ENCODE measurements at places on chromosomes 16 and 17. TPM values are rescaled to one million over a fixed set of nuclear protein-coding genes. Genes with fewer than 3 reads are reported as not detected.

The TBC1D24 gene
- total RNA-seq = 20.3 TPM

GRCh38 chr16:90019543-90020259 lies 445 bp upstream of the DBNDD1 start:
- DNase-seq = peak; percentile 33

DNA sequence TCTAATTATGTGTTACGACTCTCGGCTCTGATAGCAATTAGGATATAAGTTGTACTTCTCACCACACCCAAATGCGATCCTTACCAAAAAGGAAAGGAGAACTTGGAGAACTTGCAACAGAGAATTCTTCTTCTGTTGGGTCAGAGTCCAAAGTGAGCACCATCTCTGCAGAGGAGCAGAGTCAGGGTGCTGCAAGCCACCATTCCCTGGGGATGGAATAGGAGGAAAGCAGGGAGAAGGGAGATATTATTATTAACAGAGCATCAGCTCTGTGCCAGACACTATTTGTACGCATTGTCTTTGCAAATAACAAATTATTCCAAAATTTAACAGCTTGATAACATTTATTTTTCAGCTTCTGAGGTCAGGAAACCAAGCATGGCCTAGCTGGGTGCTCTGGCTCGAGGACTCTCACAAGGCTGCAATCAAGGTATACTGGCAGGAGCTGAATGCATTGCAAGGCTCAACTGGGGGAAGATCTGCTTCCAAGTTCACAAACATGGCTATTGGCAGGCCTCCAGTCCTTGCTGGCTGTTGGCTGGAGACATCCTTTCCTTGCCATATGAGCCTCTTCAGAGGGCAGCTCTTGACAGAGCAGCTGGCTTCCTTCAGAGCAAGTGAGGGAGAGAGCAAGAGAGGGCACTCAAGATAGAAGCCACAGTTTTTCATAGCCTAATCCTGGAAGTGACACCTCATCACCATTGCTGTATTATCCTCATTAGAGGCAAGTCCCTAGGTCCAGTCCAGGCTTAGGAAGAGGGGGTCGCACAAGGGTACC lies 296.2 kb upstream of the CDH5 start:
- peak; percentile 86 for DNase-seq

DNA sequence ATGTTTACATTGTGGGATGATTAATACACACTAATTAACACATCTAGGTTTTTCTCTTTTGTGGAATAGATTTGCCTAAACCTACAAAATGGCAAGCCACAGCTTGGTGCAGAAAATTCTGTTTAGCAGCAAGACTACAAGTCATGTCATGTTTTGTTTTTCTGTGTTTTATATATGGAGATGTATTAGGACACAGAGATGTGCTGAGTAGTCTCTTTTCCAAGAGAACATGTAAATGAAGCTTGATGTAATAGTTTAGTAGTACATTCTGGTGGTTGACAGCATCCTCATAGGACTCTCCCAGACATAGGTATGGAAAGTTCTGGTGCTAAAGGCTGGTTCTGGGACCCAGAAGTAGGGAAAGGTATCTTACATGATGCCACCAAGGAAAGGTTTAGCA lies 1345.4 kb downstream of the CDH11 start:
- no peak for DNase-seq

- DNase-seq = no peak
Observed at GRCh38 chr16:48235058-48235555, 9.0 kb upstream of the LONP2 start.

DNA sequence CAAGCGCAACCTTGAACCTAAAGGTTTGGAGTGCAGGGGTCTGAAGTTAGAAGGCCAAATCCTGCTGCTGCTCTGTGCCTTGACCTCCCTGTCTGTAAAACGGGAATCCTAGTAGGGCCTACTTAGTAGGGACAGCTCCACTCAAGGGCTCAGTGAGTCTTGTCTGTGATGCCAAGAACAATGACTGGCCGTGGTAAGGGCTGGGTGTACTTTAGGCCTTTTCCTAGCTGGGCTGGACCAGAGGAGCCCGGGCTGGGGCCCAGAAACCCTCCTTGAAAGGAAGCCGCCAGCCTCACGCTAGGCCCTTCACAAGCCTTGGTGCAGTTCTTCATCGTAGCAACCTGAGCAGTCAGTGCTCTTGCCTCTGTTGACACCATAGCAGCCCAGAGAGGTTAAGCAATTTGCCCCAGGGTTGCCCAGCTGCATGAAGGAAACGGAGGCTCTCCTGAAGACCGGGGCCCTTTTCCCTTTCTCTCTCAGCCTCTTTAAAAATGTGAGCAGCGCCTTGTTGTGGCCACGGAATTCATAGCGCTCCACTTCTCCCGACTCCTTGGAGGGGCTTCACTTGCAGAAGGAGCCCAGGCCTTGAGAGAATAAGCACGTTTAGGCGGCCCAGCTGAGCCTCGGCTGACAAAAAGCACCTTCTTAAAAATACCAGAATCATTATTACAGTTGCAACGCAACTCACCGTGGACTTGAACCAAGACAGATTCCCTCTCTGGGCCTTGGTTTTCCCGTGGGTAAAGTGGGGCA lies 4.4 kb downstream of the NECAB2 start:
- no peak for DNase-seq

GRCh38 chr17:30232015-30232823 lies 3.3 kb downstream of the SLC6A4 start:
- DNase-seq = no peak

- no peak for DNase-seq
Observed at GRCh38 chr17:16923904-16924695, 47.8 kb downstream of the TNFRSF13B start.

DNA sequence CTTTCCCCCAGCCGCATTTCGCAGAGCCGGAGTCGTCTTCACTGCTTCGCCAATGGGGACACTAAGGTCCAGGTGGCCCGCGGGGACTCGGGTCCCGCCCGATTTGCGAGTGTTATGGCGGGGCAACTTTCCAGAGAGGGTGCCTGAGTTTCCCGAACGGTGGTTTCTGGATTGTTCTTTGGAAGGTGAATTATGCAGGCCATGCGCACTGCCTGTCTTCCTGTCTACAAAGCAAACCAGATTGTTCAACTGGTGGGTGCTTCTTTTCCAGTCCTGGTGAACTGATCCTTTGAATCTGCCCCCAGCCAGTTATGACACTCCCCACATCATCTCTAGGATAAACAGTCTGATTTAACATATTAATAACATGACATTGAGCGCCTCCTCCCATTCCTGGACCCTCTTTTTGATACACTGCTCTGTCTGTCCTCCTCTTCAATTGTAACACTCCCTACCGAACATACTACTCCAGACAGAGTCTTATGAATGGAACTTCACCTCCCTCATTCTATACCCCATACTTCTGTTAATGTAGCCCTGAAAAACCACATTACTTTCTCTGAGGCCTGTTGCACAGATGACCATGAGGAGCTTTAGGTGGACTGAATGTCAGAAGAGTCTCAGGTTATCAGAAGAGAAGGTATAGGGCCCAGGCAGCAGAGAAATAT lies 159.0 kb downstream of the RAB11FIP4 start:
- peak; percentile 40 for DNase-seq

GRCh38 chr17:41657936-41658335 lies 30.7 kb upstream of the EIF1 start:
- DNase-seq = no peak

- no peak for DNase-seq
Observed at GRCh38 chr16:67390816-67391423, 2.4 kb downstream of the TPPP3 start.

DNA sequence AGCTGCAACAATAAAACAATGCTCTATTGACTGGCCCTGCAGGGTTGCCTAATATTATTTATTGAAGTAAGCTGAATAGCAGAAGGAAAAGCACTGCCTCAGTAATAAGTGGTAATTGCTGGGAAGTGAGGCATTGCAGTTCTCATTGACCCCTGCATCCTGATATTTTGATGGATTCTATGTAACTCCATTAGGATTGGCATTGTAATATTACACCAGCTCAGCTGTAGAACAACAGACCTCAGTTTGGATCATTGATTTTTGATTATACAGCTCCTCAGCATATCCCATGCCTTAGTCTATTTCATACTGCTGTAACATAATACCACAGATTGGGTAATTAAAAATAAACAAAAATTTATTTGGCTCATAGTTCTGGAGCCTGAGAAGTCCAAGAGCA lies 650.6 kb upstream of the SALL1 start:
- DNase-seq = no peak

DNA sequence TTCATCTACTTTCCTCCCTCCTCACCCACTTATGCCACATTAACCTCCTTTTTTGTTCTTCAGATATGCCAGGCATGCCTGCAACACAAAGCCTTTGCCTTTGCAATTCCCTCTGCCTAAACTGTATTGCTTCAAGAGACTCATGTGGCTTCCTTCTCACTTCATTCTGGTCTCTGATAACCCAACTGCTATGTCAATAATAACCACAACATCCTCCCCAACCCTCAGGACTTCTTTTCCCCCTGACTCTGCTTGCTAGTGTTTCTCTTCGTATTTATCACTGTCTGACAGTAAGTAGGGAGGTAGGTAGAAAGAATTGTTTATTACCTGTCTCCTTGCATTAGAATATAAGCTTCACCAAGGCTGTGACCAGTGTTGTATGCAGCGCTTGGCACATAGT lies 22.4 kb downstream of the RBL2 start:
- DNase-seq = no peak

- no peak for DNase-seq
Observed at GRCh38 chr16:7745276-7745675, 412.6 kb downstream of the RBFOX1 start.

DNA sequence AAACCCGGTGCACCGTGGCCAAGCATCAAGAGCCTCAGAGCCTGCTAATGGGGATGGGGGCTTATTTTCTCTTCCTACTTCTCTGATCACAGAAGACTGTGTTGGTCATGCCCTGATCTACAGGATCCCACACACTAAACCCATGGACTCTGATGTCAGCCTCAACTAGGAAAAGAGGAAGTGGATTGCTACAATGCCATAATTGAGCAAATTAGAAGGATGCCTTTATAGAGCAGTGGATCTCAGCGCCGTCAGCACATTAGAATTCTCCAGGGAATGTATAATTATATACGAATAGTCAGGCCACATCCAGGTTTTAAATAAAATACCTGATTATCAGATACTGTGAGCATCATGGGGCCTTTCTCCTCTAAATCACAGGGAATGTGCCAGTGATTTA lies 64.8 kb downstream of the VAT1L start:
- DNase-seq = no peak

GRCh38 chr17:80969030-80969673 lies 22.5 kb upstream of the CHMP6 start:
- DNase-seq = no peak

GRCh38 chr17:81387100-81388090 lies 7.9 kb upstream of the BAHCC1 start:
- peak; percentile 55 for DNase-seq

DNA sequence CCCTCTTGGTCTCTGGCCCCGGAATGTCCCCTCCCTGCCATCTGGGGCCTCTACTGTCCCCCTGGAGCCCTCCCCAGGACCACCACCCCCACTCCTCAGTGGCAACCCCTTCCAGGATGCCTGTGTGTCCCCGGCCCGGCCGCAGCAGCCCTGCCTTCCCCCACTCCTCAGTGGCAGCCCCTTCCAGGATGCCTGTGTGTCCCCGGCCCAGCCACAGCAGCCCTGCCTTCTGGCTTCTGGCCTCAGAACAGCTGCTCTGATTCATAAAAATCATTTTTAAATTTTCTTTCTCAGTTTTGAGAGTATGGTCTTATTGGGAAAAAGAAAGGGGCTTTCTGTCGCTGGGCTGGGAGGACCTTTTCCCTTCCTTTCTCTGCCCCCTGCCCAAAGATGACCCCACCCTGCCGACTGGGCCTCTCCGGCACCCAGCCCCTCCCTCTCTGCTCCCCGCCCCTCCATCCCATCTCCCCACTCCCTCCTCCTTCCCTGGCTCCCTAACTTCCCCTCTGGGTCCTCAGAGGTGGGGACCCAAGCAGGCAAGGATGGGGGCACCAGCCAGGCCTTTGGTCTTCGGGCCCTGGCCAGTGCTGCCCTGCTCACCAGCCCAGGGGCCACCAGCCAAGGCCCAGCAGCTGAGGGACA lies 40.5 kb downstream of the BAHCC1 start:
- no peak for DNase-seq

DNA sequence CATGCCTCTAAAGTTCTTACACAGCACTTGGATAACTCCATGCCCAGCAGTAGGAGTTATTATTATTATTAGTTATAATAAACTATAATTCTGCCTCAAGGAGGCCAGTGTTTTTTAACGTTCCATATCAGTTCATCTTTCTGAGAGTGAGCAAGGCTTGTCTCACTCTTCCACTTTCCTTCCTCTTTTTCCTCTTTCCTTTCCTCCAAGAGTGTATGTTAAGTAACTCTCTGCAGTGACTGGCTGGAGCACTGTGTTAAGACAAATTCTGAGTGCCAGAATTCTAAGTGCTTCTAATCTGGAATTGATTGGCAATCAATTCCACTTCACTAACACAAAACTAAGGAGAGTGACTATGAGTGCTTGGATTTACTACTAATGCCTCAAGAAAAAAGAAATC lies 16.4 kb downstream of the CLEC19A start:
- no peak for DNase-seq

DNA sequence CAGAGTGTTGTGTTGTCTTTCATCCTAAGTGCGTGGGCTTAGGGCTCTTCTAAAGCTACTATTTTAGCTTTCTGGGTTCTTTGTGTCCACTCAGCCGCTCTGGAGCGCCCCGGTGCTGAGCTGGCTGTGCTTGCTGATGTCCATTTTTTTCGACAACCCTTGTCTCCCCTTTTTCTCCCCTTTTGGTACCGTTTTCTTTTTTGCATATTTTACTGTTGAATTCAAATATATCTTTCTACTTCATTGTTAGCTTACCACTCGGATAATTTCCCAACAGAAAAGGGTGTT lies 1.2 kb downstream of the SRRM2 start:
- DNase-seq = peak; percentile 32

DNA sequence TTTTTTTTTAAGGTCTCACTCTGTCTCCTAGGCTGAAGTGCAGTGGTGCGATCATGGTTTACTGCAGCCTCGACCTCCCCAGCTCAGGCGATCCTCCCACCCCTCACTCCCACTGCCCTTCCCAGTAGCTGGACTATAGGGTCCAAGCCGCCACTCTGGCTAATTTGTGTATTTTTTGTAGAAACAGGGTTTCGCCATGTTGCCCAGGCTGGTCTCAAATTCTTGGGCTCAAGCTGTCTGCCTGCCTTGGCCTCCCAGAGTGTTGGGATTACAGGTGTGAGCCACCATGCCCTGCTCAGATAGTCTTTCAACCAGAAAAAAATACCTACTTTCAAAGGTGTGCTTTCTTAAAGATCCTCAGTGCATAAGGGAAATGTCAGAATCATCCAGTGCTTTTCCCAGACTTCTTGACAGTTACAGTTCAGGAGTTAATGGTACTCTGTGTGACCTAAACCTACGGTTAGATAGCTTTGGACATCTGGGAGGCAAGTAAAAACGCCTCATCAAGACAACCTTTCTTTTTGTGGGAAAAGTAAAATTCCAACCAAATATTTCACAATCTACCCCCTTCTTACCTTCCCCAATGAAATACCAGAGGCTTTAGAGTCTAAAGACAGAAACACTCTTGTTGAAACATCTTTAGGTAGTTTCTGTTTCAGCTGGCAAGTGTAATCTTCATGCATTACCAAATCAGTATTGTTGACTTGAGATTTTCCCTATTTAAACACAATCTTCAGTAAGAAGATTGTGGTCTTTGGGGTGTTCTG lies 6.8 kb downstream of the RSPRY1 start:
- DNase-seq = no peak
